Hematopoietic multipotent progenitor cell treated with erythropoietin and hydrocortisone succinate and interleukin-3 and kit ligand, for 6 days (in vitro differentiated cells): ENCODE measurements at places on chromosomes 11 and 22.
A peak's percentile ranks its signal among the peaks of the same experiment; 100 is the strongest.

DNA sequence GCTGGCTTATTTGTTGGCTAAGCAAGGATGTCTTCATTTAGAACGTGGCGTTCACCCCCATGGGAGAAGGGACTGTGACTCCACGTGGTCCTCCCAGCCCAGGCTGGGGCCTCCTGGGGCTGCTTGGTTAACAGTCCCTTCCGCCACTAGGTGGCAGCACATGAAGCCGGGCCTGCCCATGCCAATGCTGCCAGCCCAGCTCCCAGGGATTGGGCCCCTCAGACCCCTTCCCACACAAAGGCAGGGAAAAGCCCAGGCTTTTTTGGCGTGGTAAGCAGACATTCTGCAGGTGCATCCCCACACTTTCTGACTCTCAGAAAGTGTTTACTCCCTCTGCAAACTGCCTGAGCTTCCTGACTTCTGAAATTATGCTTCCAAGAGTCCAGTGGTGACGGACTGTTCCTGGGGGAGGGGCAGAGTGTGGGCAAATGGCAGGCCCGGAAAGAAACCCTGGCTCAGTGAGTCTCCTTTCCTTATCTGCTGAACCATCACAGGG is 3.1 kb downstream of the CBX6 start:
- DNase-seq, result peak; percentile 90

DNA sequence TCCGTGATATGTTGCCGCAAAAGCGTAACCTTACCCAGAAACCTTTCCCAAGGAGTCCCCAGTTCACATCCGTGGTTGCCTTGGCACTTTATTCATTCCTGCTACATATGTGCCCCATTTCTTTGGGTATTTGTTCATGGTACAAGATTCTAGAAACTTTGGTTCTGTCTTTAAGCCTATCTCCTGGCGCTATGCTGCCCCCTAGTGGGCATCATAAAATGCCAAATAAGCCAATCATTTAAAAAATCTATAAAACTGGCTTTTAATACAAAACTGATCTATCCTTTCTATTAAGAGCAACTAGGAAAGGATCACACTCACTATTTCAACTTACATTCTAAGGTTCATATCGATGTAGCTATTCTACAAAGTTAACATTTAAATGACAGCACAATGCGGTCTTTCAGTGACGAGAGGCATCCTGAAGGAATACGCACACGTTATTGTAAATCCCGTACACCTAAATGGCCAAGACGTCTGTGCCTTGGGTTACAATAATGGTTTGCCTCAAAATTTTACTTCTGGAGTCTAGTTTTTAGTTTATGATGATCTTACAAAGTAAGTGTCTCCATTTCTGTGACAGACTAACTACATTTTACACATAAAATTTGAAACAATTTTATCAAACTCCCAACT is 16.2 kb downstream of the PIWIL3 start:
- peak; percentile 93 for DNase-seq

- DNase-seq, result no peak
These were observed 258.7 kb downstream of the DCDC1 start for GRCh38 chr11:31110830-31111229.

DNA sequence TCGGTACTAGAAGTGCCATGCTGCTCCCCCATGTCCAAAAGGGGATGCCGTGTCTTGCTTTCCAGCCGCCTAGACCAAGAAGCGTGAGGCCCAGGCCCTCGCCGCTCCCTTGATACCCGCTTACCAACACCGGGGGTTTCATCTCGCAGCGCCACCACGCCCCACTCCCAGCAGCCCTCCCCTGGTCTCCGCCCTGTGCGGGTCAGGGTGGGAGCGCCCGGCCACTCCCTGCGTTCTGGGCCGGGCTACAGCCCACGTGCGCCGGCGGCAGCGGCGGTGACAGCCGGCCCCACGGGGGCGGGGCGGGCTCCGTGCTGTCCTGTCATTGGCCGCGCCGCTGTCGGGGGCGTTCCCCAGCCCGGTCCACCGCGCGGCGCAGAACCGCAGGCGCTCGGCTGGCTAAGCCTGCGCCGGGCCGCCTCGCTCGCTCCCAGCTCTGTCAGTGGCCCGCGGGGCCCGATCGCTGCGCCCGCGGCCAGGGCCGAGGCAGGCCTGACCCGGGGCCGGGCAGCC is at the start of gene MICAL2:
Gene MICAL2 (plus strand): TSS at position 390 of the 513 bp plus-strand sequence. CDS start 51,566 bp downstream, outside the sequence.
- peak; percentile 95 for DNase-seq

DNA sequence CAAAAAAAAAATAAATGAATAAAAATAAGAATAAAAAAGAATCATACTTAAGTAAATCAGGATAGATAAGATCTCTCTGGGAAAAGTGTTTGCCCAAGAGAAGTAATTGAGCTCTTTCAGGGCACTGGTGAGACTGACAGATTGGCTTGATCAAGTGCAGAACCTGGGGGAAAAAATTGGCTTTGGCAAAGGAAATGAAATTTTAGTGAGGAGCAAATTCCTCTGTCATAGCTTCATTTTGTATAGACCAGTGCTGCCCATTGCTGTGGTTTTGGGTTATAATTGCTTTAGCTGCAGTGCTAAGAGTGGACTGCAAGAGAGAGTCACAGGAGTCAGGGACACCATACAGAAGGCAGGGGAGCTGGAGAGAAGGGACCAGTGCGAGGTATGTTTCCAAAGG is 35.7 kb downstream of the SFI1 start:
- DNase-seq, result no peak

- peak; percentile 25 for DNase-seq
These were observed 825 bp downstream of the SLC1A2 start for GRCh38 chr11:35418282-35419183.

DNA sequence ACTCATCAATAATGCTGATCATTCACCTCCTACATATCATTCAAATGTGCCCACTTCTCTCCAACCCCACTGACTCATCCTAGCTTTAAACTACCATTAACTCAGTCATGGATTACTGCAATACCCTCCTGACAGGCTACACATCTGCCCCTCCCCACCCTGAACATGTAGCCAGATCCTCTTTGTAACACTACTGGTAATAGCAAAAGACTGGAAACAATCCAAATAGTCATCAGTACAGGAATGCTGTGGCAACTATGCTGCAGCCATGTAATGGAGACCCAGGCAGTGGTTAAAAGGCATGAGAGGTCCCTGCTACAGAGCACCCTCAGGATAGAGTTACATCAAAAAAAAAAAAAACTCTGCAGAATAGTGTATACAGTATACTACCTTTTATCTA is 16.6 kb downstream of the SLC43A3 start:
- DNase-seq, result no peak

GRCh38 chr11:8605971-8606563 is 12.0 kb upstream of the STK33 start:
- no peak for DNase-seq

GRCh38 chr11:20026629-20027555 is 133.4 kb downstream of the DBX1 start:
- no peak for DNase-seq

DNA sequence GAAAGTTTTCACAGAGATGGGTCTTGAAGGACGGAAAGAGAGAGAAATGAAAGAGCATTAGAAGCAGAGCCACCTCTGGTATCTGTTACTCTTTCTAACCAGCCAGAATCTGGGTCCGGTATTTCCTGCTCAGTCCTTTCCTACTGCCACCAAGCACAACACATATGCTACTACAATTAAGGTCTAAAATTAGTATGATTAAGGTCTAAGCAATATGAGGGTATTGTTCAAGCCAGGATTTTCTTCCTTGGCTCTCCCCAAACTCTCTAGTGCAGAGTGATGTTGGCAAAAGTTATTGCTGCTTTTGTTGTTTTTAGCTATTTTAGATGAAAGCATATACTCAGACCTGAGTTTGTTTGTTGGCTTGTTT is 59.2 kb upstream of the EED start:
- DNase-seq, result no peak

- DNase-seq, result peak; percentile 55
These were observed 6.3 kb upstream of the SH3BP1 start for GRCh38 chr22:37633089-37633624.

GRCh38 chr11:46457659-46458424 is 66.3 kb upstream of the CHRM4 start:
- no peak for DNase-seq

GRCh38 chr11:2307501-2308331 is 5.9 kb downstream of the TSPAN32 start:
- no peak for DNase-seq

DNA sequence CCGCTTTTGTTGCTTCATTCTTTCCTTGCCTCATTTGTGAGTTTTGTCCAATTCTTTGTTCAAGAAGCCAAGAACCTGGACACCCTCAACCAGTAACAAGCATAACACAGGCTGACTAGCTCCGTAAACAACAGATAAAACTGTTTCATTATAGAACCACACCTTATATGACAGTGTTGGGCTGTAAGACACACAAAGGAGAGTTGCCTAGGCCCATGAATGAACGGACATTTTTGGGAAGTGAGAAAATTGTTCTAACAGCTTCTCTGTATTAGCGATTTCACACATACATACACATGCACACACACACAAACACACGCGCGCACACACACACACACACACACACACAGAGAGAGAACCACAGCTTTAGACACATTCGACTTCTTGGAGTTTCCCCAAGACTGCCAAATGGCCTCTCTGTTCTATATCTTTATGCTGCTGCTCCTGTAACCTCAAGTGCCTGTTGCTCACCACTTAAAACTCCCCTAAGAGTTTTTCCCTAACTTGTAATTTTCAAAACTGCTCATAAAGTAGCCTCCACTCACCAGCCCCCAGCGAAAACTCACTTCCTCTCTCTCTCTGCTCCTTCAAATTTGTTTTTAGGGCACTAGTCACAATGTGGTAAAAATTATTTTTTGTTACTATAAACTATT is 35.9 kb downstream of the CTSC start:
- DNase-seq, result no peak

DNA sequence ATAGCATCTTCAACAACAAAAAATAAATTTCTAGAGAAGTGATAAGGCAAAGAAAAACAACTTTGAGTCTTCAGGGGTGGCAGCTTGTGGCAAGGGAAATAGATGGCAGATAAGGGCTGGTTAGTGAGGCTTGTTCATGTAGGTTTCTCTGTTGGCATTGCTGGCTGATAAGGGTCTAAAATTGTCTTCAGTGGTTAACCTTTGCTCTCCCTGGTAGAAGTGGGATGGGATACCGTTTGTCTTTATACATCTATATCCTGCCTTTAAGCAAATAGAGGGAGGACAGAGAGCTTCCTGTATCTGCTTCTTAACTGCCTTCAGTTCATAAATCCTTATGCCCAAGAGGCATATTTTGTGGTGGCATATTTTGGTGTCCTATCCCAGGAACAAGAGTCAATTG is 57.1 kb downstream of the TRAF6 start:
- DNase-seq, result peak; percentile 85

- no peak for DNase-seq
These were observed 6.4 kb downstream of the MUC5AC start for GRCh38 chr11:1163911-1164735.

- DNase-seq, result no peak
These were observed 1.6 kb downstream of the GSTP1 start for GRCh38 chr11:67584881-67585873.

DNA sequence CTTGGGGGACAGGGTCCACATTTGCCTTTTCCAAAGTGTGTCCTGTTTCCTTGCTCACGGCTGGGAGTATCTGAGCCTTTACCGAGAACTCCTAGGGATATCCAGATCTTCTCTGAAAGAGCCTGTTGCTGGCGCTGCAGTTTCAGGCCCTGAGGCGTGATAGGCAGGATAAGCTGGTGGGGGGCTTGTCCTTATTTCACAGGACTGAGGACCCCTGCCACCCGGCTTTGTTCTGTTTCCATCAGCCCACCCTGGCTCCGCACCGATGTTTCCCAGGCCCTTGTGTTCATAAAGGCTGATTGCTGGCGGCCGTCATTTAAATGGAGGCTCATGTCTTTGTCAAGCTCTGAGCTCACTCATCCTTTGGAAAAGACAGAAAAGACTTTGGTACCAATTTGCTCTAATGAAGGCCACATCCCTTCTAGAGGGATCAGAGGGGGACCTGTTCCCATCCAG is 9.4 kb upstream of the NPTXR start:
- DNase-seq, result no peak

DNA sequence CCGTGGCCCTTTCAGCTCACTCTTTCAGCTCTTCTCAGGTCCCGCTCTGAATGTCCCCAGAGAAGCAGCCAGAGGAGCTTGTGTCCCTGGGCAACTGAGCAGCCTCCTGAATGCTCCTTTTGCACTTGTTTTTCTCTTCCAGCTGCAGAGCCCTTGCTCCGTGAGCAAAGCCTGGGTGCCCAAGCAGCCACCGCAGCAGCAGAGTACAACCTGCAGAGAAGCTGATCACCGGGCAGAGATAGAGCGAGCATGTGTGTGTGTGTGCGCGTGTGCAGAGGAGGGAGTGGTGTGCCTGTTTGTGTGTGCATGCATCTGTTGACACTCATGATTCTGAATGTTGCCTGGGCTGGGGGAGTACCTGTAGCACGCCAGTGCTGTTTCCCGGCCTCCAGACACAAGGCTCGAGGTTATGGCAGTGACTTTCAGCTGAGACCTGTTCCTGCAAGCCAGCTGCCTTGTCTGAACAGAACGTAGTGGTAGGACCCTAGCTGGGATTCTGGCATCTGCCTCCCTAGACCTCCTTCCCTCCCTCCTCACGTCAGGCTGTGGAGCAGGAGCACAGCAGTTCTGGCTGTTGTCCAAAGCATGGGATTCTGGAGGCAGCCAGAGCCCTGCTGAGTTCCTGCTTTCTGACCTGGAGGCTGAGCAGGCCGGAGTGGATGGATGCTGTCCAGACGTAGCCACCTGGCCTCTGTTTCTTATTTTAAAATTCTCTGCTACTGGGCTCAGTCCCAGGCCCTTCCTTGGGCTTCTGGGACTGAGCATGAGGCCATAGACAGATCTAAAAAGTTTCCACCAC is 4.5 kb upstream of the MAPK8IP1 start:
- no peak for DNase-seq

- no peak for DNase-seq
These were observed 2.9 kb downstream of the IL18 start for GRCh38 chr11:112161012-112161411.

DNA sequence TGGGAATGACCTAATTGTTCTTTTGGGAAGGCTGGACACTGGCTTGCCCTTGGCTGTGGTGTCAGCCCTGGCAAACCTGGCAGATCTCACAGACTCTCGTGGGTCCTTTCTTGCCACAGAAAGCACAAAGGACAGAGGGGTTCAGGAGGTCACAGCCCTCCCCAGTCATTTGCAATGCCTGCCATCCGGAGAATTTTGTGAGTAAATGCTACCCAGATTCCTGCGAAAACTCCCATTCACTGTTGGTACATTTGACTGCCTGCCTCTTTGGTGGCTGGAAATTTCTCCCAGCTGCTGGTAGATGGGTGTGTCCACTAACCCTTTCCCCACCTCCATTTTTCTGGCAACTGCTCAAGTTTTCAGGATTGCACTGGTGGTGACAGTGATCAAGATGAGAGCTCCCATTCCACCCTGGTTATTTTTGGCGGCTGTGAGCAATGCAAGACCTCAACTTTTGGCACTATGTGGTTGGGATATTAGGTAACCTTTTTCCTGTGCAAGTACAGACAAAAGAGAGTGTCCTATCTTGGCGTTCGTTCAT is 155.7 kb downstream of the NAV2 start:
- DNase-seq, result no peak

DNA sequence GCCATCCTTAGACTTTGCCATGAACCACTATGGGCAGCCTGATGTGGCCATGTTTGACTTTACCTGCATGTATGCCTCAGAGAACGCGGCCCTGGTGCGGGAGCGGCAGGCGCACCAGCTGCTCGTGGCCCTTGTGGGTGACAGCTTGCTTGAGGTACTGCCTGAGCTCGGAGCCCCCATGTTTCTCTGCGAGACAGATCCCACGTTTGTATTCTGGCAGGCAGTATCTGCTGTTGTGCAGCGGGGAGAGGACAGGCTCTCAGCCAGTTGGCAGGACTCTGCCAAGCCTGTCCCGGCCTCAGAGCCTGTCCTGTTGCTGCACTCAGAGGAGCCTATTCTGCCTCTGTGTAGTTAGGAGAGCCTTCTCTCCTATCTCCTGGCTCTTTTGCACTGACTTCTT is 109.9 kb downstream of the MICAL2 start:
- DNase-seq, result no peak

- peak; percentile 87 for DNase-seq
These were observed at the start of gene AQP11 for GRCh38 chr11:77589521-77590193. Gene AQP11 (plus strand): TSS chr11:77589953. CDS start chr11:77589993, 40 bp downstream.
